ENCODE measurements at places on chromosomes 1 and 21.

GRCh38 chr1:248828845-248829244 is 3.1 kb upstream of the SH3BP5L start:
- peak; percentile 47 for DNase-seq

GRCh38 chr1:65177457-65177856 is 29.5 kb downstream of the AK4 start:
- DNase-seq, result peak; percentile 59

DNA sequence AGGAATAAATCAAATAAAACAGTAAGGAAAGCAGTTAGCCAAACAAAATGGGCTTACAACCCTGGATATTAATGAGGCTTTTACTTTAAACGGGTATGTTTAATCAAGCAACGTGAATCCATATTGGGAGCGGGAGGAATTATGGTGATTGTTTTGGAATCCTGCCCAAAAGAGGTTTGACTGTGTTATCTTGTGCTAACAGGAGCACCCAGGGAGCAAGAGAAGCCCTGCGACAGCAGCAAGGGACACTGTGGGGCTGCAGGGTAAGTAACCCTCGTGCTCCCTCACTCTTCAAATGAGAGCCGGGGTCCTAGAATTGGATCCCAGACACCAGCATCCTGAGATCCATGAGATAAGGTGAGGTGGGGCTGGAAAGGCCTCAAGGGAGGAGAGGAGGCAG is 72.6 kb upstream of the PGBD5 start:
- DNase-seq, result no peak

GRCh38 chr1:205994346-205994745 is 8.8 kb downstream of the RAB7B start:
- DNase-seq, result no peak

GRCh38 chr1:238466459-238466858 is 575.7 kb upstream of the ZP4 start:
- DNase-seq, result no peak

DNA sequence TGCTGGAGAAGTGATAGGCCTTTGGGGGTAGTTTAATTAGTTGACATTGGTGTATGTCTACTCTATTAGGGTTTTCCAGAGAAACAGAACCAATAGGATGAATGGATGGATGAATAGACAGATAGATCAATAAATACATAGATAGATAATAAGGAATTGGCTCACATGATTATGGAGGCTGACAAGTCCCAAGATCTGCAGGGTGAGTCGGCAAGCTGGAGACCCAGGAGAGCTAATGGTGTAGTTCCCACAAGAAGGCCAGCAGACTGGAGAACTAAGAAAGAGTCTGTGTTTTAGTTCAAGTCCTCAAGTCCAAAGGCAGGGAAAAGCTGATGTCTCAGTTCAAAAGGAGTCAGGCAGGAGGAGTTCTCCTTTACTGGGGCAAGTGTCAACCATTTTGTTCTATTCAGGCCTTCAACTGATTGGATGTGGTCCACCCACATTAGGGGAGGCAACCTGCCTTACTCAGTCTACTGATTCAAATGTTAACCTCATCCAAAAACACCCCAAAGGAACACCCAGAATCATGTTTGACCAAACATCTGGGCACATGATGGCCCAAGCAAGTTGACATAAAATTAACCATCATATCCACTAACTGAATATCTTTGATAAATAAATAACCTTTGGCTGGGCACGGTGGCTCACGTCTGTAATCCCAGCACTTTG is 4.5 kb upstream of the SDE2 start:
- no peak for DNase-seq

- peak; percentile 71 for DNase-seq
Measured at GRCh38 chr1:3530926-3531818, 76.7 kb downstream of the ARHGEF16 start.

DNA sequence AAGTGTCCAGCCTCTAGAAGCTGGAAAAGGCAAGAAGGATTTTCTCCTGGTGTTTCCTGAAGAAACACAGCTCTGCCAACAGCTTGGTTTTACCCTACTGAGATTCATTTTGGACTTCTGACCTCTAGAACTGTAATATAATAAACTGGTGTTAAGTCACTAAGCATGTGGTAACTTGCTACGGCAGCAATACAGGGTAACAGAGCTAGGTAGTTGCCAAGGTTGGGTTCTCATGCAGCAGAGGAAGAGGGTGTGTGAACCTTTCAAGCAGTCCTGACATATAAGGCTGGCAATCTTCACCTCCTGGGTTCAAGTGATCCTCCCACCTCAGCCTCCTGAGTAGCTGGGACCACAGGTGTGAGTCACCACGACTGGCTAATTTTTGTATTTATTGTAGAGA is 36.0 kb downstream of the GNG4 start:
- DNase-seq, result no peak

- DNase-seq, result no peak
Measured at GRCh38 chr1:227943381-227944089, 4.2 kb downstream of the WNT9A start.

- no peak for DNase-seq
Measured at GRCh38 chr1:223358826-223359225, 5.2 kb downstream of the SUSD4 start.

- no peak for DNase-seq
Measured at GRCh38 chr1:59291561-59291960, 5.3 kb upstream of the FGGY start.

DNA sequence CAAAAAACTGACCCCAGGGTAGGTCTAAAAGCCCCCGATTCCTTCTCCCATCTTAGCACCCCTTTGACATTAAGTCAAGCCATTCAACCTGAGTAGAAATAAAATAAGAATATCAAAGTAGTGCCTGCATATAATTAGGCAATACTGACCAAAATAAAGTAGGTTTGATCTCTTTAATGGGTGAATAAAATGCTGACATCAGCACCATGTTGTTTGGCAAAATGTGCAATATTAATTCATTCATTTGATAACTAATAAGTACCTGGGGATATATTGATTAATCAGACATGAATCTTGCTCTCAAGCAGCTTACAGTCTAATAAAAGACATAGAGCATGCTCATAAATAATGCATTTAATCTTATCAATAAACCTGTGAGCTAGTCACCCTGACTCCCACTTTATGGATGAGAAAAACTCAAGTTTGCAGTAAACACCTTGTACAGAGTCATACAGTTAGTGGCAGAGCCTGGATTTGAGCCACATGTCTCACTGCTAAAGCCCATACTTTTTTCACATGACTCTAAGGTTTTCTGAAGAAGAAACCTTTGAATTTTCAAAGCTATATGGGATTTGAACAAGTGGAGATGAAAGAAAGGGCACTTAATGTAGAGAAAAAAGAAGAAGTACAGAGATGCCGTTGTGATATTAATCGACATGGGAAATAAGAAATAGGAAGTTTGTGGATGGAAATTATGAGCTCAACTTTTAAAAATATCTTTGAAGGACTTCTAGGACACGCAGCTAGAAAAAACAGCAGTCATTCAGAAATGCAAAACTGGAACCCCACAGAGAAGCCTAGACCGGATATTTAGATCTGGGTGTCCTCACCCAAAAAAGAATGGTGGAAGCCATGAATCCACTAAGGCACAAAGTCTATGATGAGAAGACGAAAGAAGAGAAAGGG is 183.9 kb downstream of the TOMM20 start:
- no peak for DNase-seq

GRCh38 chr1:100921110-100921706 is 25.3 kb downstream of the SLC30A7 start:
- DNase-seq, result peak; percentile 57

- DNase-seq, result no peak
Measured at GRCh38 chr1:234357831-234358230, 15.4 kb upstream of the COA6 start.

GRCh38 chr1:231678011-231678432 is 51.4 kb downstream of the DISC1 start:
- peak; percentile 40 for DNase-seq

- DNase-seq, result no peak
Measured at GRCh38 chr21:38487901-38488639, 10.2 kb downstream of the ERG start.

GRCh38 chr1:70221238-70222121 is at the start of gene SRSF11:
TSS of gene SRSF11 (plus strand) at chr1:70221380. CDS start at chr1:70221637, 257 bp downstream.
- peak; percentile 92 for DNase-seq

DNA sequence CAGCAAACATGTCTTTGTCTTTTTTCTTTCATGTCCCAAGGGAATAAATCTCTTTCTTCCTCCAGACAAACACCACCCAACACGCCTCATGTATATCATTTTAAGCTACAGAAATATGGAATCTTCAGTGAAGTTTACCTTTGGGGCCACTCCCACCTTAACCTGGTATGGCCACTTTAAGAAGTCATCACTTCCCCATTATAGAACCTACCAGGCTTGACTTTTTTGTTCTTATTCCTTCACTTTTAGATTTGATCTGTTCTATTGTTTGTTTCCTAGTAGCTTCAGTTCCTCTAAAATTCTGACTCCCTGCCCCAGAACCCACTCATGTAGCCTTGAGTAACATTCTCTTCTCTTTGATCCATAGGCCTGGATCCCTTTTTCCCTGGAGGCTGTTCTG is 226.3 kb downstream of the HLX start:
- no peak for DNase-seq

DNA sequence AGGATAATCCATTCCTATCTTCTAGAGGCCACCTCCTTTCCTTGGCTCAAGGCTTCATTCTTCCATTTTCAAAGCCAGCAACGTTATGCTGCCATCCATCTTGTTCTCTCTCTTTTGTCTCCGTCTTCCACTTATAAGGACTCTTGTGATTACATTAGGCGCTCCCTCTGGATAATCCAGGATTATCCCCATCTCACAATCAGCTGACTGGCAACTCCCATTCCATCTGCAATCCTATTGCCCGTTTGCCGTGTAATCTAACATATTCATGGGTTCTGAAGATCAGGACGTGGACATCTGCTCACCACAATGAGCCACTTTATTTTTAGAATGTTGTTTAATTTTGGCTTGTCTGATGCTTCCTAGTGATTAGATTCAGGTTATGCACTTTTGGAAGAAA is 89.3 kb downstream of the EBNA1BP2 start:
- DNase-seq, result no peak

DNA sequence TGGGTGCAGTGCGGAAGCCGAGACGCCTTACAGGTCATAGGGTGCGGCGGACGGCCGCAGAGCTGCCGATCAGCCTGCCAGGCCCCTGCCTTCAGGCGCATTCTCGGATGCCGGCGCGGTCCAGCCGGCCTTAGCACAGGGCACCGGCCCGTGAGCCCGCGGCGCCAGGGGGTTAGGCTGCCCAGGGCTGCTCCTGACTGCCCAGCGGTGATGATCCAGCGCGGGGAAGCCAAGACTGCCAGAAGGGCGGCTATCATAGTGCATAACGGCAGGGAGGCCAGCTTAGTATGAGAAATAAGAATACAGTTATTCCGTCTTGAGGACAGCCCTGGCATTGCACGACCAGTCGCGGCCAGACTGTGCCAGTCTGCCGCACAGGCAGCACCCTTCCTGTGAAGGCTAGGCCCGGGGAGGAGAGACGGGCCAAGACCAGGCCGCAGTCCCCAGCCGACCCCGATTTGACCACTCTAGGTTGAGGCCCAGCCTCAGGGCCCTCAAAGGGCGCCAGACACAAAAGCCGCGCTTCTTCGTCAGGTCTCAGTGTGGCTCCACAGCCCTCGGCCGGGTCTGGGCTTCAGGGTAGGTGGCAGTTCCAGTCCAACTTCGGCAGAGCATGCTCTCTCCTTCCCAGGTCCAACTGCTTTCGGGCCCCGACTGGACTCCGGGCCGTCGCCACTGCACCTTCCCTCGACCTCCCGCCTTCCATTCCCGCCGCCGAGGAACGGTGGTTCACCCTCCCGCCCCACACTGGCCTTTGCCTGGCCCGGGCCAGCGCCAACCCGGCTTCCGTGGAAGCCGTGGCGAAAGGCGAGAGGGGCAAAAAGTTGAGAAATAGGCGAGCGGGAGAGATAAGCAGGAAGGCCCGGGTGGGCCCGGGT is 829 bp downstream of the ALX3 start:
- no peak for DNase-seq

GRCh38 chr1:225846331-225847310 is 35.6 kb downstream of the TMEM63A start:
- DNase-seq, result no peak

GRCh38 chr1:110765640-110766335 is 91.0 kb upstream of the KCNA3 start:
- DNase-seq, result peak; percentile 56

- no peak for DNase-seq
Measured at GRCh38 chr21:45860493-45861155, 120.9 kb upstream of the COL6A1 start.

- DNase-seq, result peak; percentile 56
Measured at GRCh38 chr1:44616991-44617702, 57.1 kb downstream of the TMEM53 start.

GRCh38 chr1:240991230-240991629 is 365.8 kb downstream of the RGS7 start:
- no peak for DNase-seq

DNA sequence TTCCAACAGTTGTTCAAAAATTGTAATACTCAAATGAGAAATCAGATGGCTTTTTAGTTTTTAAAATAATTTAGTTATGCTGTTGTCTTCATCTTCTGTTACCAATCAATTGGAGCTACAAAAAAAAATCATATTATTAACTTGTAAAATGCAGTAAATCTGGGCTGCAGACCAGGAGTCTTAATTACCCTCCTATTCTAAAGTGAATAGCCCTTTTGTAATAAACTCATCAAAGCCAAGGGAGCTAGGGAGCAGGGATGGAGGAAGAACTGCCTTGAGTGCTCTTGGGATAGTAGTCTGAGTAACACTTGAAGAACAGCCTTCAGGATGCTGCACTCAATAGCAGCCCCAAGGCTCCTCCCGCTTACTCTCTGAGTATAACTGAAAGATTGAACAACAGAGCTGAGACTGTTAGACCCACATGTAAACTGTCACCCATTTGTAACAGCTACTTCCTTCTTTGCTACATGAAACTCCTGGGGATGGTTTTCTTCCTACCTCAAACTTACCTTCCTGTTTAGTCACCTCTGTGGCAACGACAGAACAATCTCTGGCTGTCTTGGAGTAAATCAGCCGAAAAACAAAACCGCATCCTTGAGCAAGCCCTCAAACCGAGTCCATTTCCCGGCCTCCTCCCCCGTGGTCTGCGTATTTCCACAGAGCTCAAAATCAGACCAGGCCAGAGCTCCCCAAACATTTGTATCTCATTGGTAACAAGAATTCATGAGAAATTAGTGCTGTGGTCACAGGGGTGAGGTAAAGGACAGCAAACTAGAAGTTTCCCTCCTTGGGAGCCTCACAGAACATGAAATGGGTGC is 55.9 kb downstream of the CD58 start:
- DNase-seq, result peak; percentile 45

GRCh38 chr21:34722684-34723300 is 54.0 kb downstream of the CLIC6 start:
- DNase-seq, result no peak

GRCh38 chr1:231053493-231054162 is 13.6 kb upstream of the FAM89A start:
- peak; percentile 37 for DNase-seq

GRCh38 chr1:163870666-163871065 is 548.9 kb downstream of the NUF2 start:
- DNase-seq, result peak; percentile 74

DNA sequence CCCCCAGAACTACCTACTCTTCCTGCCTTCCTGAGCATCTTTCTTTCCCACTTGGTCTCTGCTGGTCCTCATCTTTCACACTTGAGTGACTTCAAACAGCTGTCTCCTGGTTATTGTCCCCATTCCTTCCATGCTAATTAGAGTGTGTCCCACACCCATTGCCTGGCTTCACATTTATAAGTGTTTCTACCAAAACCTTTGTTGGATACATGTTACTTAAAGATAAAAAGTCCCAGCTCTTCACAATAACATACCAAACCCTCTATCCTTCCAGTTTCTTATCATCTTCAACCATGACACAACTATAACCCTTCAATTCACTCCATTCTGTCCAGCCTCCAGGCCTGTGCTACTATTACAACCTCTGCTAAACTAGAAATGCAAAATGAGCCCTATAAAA is 41.0 kb downstream of the VCAM1 start:
- DNase-seq, result no peak

Data from AG10803 (cell line).